ENCODE measurements at places on chromosomes 5 and 9.

GRCh38 chr5:80346055-80346454, 26.3 kb downstream of the SPZ1 start:
- no peak for DNase-seq

- no peak for DNase-seq
Measured at GRCh38 chr5:171711571-171711970, 74.0 kb upstream of the SMIM23 start.

DNA sequence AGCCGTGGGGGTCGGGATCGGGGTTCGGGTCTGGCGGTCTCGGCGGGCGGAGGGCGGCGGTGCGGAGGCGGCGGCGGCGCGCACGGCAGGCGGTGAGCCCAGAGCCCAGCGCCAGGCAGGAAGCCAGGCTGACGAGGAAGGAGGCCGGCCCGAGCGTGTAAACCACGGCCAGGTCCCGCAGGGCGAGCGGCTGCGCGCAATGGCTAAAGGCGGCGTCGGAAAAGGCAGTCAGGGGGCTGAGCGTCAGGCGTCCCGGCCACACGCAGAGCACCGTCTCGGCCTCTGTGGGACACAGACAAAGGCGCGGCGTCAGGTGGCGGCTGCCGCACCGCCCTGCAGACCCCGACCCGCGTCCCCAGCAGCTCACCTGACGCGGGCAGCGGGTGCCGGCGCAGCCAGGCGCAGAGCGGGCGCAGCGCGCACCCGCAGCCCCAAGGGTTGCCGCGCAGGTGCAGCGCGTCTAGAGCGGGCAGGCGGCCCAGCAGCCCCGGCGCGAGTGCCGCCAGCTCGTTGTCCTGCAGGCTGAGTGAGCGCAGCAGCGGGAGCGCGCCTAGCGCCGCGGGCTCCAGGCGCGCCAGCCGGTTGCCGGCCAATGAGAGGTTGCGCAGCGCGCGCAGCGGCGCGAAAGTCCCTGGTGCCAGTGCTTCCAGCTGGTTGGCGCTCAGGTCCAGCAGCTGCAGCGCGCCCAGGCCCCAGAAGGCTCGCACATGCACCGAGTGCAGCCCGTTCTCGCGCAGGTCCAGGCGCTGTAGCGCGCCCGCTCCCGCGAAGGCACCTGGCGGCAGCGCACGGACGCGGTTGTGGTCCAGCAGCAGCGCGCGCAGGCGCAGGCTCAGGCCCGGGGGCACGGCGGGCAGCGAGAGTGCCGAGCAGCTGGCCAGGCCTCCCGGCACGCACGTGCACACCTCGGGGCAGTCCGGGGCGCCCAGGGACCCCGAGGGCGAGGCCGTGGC, 671 bp downstream of the LRRC26 start:
- DNase-seq, result no peak

- no peak for DNase-seq
Measured at GRCh38 chr5:165375201-165375600, 1869.8 kb downstream of the MAT2B start.

GRCh38 chr5:32233696-32234447, 59.8 kb upstream of the GOLPH3 start:
- DNase-seq, result peak; percentile 87

- no peak for DNase-seq
Measured at GRCh38 chr5:140153255-140153654, 21.7 kb upstream of the CYSTM1 start.

GRCh38 chr5:102622262-102622661, 123.5 kb upstream of the SLCO6A1 start:
- DNase-seq, result no peak

- no peak for DNase-seq
Measured at GRCh38 chr9:121852241-121852640, 200.8 kb downstream of the DAB2IP start.

DNA sequence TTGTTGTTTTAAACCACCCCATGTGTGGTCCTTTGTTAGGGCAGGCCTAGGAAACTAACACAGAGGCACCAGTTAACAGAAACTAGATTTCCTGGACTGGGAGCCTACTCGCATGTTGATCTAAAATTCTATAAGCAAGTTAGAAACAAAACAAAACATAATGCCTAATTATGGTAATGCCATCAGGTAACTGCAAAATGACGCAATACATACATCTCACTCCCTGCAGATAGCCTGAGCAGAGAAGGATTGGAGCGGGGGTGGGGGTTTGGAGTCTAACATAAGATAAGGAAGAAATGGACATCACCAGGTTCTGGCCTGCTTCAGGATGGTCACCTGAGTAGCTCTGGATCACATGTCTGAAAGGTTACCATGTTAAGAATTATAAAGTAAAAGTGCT, 113.4 kb upstream of the CTSL start:
- DNase-seq, result no peak

DNA sequence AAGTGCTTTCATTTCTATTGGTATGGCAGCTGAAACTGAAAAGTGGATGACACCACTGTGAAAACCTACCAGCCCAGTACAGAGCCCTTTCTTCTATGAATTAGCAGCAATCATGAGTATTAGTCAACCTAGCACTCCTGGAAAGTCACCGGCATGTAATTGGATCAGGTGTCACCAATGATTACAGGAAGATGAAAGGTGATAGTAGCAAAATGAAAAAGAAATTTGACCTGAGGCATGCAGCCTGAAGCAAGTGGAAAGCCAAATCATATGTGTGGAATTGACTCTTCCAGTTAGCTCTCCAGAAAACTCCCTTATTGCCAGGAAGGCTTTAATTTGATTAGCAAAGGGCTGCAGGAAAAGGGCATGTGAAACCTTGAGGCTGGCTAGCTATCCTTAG, 81.2 kb upstream of the NAA35 start:
- no peak for DNase-seq

All from smooth muscle cell of the brain vasculature (primary cell).